Activated CD8-positive, alpha-beta memory T cell treated with anti-CD3 and anti-CD28 coated beads, Interleukin-2, amount 50 U/mL, for 48 hours (primary cell): ENCODE measurements at places on chromosomes 2 and 18.

DNA sequence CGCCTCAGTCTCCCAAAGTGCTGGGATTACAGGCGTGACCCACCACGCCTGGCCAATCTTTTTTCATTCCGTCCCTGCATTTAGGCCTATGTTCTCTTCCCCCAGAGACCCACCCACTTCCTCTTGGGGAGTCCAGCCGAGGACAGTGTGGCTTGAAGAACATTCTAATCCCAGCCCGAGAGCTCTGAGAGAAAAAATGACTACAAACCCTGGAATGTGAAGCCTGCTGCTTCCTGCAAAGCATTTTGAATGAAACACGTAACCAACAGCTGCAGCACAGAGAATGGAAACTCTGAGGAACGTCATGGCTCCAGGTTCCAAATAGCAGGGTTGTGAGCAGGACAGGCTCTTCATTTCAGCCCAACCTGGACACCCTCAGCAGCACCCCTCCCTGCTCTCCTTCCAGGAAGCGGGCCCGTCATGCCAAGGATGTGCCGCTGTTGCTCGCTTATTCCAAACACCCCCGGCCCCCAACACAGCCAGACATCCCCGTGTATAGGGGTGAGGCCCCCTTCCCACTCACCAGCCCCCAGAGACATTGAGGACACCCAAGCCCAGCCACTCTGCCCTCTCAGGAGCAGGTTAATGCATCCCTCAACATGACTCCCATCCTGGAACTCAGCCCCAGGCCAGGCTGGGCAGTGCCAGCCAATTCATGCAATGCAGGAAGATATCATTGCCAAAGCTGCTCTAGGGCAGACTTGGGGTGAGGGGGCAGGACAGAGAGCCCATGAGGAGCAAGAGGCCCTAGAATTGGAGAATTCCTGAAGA lies 139.8 kb downstream of the ZFP36L2 start:
- no peak for DNase-seq

DNA sequence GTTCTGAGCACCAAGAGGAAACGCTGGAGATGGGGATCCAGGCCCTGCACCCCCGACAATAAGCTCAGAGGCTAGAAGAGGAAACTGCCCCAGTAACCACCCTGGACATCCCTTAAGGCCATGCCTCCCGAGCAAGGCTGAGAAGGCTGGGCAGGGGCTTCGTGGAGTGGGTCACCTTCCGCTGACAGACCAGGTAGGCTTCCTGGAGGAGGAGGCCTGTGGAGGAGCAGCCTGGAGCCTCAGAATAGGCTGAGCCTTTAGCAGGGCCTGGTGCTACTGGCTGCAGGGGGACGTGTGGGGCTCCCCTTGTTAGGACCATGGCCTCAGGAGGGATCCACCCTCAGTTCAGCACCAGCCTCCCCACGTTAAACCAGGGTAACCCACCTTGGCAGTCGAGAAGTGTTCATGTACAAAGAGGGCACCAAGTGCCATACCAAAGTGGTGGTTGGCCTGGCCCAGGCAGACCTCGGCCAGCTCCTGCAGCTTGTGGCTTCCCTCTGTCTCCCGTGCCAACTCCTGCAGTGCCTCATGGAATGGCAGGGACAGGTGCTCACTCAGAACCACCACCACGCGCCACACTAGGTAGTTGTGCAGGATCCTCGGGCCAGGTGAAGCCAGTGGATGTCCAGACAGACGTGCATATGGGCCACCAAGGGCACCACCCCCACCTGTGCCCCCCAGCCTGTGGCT lies 28.5 kb upstream of the ALPP start:
- no peak for DNase-seq

DNA sequence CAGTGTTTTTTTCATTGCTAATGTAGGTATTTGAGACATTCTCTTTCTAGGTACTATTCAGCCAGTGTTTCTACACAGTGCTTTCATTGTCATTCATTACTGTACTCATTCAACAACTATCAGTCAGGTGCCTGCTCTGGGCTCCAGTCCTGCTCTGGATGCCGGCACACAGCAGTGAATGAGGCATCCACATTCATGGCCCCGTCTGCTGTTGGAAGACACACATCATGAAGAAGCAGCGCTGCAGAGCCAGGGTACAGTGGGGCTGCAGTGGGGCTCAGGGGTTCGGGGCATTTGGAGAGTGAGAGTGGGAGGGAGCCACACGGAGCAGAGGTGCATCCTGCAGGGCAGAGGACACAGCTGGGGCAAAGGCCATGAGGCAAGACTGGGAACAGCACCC lies 737.2 kb upstream of the RAB6C start:
- DNase-seq: no peak

GRCh38 chr2:165791421-165792103 lies 2.5 kb downstream of the GALNT3 start:
- DNase-seq: no peak

DNA sequence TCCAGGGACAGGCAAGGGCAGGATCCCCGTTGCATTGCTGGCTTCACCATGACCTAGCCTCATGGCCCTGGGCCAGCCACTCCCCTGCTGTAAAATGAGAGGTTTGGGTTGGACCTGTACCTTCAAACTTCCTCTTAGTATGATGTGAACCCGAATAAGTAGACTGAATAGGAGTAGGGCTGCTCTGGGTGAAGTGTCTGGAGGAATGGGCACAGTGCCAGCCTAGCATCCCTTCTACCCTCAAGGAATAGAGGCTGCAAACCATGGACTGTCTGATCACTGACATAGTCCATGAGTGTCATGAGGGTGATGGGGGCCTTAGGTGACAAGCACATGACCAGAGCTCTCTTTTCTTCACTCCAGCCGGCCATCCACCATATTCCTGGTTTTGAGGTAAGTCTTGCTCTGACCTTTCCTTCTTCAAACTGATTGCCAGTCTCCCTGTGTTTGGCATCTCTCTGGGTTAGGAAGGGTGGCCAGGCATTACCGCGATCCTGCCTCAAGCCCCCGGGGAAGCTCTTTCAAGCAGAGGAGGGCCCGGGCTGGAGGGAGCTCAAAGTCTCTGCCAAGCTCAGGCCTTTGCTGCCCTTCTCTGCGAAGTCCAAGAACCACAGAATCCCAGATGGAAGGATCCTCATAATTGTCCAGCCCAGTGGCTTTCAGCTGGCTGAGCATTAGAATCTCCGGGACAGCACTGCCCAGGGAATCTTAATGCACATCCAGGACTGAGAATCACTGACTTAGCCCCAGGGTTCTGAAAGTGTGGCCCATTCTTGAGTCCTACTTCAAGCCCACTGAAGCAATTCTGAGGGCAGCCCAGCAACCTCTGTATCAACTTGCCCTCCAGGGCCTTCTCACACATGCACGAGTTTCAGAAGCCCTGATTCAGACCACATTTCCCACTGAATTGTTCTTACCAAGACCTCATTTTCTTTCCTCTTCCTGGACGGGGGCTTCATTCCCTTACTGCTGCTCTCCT lies 148.1 kb downstream of the DYSF start:
- DNase-seq: no peak

GRCh38 chr2:68256093-68256450 lies 3.7 kb upstream of the PPP3R1 start:
- DNase-seq: no peak

DNA sequence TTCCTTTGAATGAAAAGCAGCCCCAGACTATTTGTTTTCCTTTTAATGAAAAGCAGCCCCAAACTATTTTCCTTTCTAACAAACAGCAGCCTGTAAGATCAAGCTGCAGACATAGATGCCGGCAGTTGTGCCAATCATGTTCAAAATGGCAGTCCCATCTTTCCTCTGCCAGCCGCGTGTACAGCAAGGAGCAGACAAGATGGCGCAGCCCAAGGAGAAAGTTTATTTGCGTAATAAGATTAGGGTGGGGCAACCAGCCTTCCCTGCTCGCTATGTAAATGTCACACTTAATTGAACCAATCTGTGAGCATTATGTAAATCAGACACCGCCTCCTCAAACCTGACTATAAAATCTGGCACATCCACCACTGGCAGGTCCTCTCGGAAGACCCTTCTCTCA lies 226.0 kb downstream of the TGIF1 start:
- no peak for DNase-seq

DNA sequence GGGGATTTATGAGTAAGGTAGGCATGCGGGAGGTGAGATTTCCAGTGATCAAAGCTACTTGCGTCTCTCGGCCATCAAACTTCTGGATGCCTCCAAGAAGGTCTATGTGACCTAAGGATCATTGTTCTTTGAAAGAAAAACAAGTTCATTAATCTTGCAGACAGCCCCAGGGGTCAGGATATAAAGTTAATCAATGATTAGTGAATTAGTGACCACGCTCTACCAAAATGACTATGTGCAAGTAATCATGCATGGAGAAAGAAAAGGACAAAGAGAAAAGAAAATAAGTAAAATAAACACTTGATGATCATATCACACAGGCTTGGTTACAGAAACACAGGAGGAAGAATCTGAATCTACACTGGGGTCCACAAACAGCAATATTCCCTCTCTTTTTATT lies 42.5 kb upstream of the BCL11A start:
- DNase-seq: no peak

- DNase-seq: no peak
Observed at GRCh38 chr18:63148449-63149301, 170.9 kb downstream of the BCL2 start.

DNA sequence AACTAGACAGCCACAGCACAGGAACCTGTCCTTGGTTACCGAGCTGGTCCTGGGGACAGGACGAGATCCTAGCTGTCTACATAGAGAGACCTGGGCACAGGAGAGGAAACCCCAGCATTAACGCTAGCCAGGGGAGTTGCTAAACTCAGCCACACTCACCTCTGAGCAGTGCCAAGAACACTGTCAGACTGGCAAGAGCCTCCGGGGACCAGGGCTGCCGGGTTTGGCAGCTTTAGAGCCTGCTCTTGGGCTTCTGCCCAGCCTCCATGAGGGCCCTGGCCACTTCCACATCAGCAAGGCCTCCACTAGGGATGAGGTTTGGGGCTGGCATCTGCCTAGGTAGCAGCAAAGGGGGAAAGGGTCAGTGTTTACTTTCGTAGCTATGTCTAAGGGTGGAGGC lies 6.7 kb downstream of the TMBIM1 start:
- DNase-seq: no peak

GRCh38 chr2:176643646-176644045 lies 374.4 kb downstream of the MTX2 start:
- DNase-seq: no peak

- no peak for DNase-seq
Observed at GRCh38 chr2:168841445-168841844, 39.0 kb downstream of the NOSTRIN start.

GRCh38 chr2:14967729-14968128 lies 335.2 kb downstream of the LRATD1 start:
- DNase-seq: no peak

DNA sequence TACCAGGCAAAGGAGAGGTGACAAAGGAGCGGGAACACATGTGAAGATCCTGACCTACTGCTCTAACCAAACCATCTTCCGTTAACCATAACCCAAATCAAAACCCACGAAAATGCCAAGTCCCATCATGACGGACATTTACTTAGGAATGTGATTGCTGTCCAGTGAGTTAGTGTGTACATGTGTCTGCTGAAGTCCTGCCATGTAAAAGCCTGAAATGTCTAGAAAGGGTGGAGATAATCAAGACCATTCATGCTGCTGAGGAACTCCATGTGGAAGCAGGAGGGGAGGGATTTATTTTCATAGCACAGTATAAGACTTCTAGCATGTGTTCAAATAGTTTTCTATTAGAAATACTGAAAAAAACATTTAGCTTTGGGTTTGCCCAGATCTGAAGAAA lies 137.0 kb upstream of the BOD1L2 start:
- no peak for DNase-seq

DNA sequence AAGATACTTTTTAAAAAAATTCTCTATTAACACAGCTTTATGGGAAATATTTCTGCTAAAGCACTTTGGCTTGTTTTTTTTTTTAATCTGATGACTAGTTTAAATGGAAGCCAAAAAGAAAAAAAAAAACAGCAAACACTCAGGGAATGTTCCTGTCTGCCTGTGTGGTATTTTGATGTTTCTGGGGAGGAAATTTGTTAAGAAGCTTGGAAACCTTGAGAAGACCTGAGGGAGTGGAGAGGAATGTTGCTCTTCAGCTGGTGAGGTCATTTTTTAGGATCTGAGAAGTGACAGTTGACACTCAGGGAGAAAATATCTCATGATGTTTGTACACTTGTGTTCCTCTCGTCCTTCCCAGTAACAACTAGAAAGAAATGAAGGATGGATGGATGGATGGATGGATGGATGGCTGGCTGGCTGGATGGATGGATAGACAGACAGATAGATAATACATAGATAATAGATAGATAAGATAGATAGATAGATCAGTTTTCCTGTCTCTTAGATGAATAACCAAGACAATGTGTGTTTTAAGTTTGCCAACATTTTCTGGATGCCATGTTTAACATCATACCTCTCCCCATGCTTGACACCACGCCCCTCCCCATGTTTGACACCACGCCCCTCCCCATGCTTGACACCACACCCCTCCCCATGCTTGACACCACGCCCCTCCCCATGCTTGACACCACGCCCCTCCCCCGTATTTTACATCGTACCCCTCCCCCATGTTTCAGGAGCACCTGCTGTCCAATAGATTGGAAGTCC lies 84.8 kb downstream of the CTIF start:
- no peak for DNase-seq

DNA sequence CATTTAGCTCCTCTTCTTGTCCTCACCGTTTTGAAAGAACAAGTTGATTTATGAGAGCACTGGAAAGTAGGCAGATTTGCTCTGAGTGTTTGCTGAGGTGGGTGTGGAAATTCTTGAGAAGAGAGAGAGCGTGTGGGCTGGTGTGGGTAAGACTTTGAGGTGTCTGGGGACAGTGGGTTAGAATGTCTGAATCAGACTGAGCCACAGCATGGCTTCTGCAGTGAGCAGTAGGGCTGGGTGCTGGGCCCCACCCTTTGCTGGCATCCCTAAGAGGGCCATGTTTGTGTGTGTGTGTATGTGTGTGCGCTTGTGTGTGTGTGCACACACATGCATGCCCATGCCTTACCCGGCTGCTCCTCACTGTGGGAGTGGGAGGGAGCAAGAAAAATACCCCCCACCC lies 63.7 kb downstream of the COPS8 start:
- DNase-seq: peak; percentile 73

DNA sequence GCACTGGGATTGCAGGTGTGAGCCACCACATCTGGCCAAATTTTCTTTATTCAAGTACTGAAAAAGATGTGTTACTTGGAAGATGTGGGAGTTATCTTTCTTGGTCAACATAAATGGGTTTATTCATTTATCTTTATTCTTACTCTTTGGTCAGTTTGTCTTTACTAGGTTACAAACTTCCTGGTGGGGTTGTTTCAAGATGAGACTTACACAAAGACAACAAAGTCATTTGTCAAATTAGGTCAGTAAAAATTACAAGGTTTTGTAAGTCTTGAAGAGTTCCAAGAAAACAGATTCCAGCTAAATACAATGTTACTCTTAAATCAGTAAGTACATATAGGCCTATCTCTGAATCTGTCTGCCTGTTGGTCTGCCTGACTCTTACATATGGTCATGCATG lies 48.9 kb downstream of the DARS1 start:
- no peak for DNase-seq

GRCh38 chr2:179669196-179669595 lies 192.2 kb downstream of the ZNF385B start:
- DNase-seq: no peak

DNA sequence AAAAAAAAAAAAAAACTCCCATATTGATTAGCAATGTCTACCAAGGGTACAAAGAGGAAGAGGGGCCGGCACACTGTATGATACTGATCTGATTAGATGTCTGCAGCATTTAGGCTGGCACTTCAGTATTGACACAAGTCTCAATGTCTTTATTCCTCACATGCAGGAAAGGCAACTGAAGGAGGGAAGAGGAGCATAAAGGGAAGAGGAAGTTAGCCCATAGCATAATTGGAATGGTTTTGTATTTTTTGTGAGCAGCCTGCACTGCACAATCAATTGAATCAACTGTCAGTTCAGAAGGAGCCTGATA lies 79.0 kb downstream of the DNER start:
- DNase-seq: no peak

GRCh38 chr2:105409717-105410116 lies 10.9 kb upstream of the FHL2 start:
- no peak for DNase-seq
